ENCODE measurements at places on chromosomes 7 and 10.

DNA sequence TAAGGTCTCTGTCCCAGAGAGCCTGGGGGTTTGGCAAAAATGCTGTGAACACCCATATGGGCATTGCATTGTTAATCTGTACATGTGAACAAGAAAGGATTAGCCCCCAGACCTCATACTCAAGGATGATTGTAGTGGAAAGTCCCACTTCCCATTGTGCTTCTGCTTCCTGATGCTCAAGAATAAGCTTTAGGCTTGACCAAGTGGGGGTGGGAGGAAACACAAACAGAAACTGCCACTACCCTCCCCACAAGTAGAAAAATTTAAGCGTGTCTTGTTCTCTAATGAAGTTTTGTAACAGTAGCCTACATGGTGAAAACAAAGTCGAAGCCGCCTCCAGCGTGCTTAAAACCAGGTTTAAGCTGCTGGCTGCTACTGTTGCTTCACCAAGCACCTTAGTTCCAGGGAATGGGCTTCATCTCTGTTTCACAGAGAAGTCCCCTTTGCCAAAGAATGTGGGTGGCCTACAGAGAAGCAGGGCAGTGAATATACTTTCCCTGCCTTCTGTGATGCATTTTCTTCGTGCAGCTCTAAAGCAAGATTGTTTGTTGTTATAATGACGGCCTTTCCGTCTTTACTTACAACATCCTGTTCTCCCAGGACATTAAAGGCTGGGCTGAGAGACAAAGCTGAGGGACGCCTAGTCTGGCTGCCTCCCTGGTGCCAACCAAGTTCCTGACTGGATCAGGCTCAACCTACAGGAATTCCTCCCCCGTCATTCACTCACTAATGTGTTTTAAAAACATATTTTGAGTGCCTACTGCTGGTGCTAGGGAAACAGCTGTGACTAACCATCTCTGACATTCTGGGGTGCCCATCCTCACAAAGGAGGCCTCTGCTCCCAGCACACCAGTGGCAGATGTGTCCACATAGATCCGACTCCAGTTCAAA, 32.1 kb upstream of the CCSER2 start:
- DNase-seq = no peak

DNA sequence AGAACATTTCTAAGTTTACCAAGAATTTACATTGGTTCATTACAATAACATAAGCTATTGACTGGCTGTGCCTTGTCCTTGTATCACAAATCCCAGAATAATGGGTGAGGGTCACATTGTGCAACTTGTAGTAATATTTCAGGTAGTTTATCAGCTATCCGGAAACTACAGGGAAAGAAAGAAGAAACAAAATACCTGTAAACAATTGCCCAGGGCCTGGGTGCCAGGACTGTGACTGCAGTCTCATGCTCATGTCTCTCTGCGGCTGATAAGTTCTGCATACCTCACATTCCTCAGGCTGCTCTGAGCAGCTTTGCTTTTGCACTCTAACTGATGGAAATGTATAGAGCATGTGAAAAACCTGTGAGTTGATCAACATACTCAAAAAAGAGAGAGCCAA, 131.8 kb upstream of the TRIM24 start:
- DNase-seq = no peak

- DNase-seq = no peak
Observed at GRCh38 chr7:134480730-134481129, 21.8 kb upstream of the AKR1B1 start.

DNA sequence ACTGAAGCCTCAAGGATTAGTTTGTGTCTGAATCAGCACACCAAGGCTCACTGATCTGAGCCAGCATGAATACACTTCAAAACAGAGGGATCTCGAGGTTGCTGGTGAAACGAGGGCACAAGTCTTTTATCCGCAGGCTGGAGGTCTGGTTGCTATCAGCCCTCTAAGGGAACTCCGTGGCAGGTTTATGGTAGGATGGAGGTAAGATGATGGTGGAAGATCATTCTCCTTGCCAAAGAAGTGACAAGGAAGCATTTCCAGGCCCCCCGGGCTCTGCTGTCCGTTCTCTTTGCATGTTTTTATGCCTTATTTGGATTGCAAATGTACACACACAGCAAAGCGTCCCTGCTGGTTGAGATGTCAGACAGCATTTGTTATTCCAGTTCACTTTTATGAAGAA, 268.3 kb downstream of the ARHGAP12 start:
- no peak for DNase-seq

GRCh38 chr7:84187813-84188510, 6.6 kb downstream of the SEMA3A start:
- peak; percentile 11 for DNase-seq

GRCh38 chr7:18036783-18037182, 9.1 kb upstream of the PRPS1L1 start:
- no peak for DNase-seq

- DNase-seq = no peak
Observed at GRCh38 chr10:92773776-92774175, 74.5 kb upstream of the EXOC6 start.

DNA sequence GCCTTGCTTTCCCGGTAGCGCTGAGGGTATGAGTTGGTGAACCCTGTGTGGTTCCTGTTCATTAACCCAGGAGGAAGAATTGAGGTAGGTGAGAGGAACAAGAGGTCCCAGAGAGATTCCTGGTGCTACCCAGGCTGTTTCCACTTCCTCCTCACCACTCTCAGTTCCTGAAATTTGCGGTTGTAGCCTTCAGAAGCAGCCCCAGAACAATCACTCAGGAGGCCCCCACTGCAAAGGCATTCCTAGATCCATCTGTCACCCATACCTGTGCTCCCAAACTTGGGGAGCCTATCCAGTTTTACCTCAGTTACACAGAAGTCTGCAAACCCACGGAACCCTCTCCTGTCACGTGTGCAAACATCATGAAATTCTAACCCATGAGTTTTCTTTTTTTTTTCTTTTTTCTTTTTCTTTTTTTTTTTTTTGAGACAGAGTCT, 9.0 kb upstream of the PIP4K2A start:
- no peak for DNase-seq

- DNase-seq = peak; percentile 3
Observed at GRCh38 chr7:137987968-137988367, 13.9 kb downstream of the CREB3L2 start.

- DNase-seq = no peak
Observed at GRCh38 chr10:13949844-13950542, 363.2 kb downstream of the PRPF18 start.

Data from activated CD4-positive, alpha-beta T cell treated with anti-CD3 and anti-CD28 coated beads, Interleukin-2, Interleukin-6, amounts not matched to agents 100 ng/mL and 50 ng/mL, durations not matched to agents 16 hours and 8 hours (primary cell).